ENCODE measurements at places on chromosomes 4 and X.

GRCh38 chrX:51461053-51462044 is 35.0 kb downstream of the NUDT11 start:
- no peak for DNase-seq

- DNase-seq: no peak
Measured at GRCh38 chr4:94979621-94980020, 221.9 kb downstream of the BMPR1B start.

GRCh38 chr4:8342651-8343261 is 73.2 kb downstream of the HTRA3 start:
- no peak for DNase-seq

- DNase-seq: no peak
Measured at GRCh38 chr4:32172761-32173160, 1452.6 kb downstream of the PCDH7 start.

GRCh38 chrX:97398030-97398551 is 514.4 kb downstream of the RPA4 start:
- DNase-seq: no peak

DNA sequence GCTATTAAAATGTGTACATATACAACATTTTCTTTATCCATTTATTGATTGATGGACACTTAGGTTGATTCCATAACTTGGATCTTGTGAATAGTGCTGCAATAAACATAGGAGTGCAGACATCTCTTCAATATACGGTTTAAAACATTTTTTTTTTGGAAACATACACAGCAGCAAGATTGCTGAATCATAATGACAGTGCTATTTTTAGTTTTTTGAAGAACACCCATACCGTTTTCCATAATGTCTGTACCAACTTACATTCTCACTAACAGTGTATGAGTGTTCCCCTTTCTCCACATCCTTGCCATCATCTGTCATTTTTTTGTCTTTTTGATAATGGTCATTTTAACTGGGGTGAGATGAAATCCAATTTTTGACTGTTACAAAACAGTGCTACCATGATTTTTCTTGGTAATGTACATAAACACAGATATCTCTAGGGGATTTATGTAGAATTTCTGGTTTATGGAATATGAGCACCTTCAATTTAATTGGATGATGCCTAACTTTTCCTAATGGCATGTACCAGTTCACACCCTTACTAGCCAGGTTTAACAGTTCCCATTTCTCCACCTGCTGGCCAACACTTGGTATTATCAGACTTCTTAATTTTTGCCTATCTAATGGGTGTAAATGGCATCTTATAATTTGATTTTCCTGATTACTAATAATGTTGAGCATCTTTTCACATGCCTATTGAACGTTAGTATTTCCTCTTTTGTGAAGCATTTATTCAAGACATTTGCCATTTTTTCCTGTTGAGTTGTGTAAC is 21.0 kb upstream of the TMSB15B start:
- no peak for DNase-seq

DNA sequence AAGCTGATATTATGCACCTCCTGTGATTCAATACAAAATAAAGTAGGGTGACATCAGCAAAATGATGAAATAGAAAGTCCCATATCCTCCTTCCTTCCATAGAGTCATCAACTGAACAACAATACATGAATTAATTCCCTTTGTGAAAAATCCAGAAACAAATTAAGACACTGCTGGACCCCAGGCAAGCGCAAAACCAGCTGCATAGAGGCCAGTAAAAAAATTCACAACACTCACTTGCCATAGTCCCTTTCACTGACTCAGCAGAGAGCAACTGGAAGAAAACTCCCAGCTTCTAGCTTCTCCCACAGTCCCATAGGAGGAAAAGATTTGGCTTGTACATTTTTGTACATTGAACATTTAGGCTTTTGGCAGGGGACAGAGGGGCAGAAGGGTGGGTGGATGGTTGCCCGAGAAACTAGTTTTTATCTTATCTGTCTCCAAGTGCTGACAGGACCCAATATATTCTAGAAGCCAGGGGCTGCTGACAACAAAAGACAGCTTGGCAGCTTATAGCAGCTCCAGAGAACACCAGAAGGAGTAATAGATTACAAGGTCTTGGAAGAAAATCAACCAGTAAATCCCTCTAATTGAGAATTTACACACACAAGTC is 124.6 kb downstream of the NDST3 start:
- DNase-seq: no peak

Data from stimulated activated CD4-positive, alpha-beta T cell treated with anti-CD3 and anti-CD28 coated beads, Interleukin-12 subunit alpha, Interleukin-12 subunit beta, amount 100 ng/mL, for 4 hours (primary cell).